HCT116 (cell line): ENCODE measurements at places on chromosomes 7 and 10. TPM values are rescaled to one million over a fixed set of nuclear protein-coding genes. Genes with fewer than 3 reads are reported as not detected.

DNA sequence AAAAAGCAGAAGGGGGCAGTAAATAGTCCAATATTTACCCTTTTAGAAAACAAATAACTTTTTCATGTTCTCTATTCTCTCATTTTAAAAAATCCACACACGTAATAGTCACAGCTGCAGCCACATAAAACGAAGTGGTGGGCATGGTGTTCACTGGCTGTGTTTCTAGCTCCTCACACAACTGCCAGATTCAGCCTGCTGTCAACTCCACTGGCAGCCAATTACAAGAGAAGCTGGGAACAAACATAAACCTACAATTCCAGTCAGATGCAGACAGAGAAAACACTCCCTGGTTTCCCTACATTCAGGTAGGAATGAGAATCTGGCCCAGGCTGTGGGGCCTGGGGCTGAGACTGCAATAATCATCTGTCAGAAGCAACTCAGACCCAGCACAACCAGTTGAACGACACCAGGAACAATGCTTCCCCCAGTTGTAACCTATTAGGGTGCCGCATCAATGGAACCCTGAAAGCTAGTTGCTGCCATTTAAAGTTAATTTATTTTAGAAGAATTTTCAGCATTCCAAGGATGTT is 29.1 kb downstream of the ERCC6 start:
- no peaks in the 10 kb centered on the region for H3K4me1 ChIP-seq
- no peak overlapping the region for H3K27ac ChIP-seq
- no peaks in the 10 kb centered on the region for H3K36me3 ChIP-seq

DNA sequence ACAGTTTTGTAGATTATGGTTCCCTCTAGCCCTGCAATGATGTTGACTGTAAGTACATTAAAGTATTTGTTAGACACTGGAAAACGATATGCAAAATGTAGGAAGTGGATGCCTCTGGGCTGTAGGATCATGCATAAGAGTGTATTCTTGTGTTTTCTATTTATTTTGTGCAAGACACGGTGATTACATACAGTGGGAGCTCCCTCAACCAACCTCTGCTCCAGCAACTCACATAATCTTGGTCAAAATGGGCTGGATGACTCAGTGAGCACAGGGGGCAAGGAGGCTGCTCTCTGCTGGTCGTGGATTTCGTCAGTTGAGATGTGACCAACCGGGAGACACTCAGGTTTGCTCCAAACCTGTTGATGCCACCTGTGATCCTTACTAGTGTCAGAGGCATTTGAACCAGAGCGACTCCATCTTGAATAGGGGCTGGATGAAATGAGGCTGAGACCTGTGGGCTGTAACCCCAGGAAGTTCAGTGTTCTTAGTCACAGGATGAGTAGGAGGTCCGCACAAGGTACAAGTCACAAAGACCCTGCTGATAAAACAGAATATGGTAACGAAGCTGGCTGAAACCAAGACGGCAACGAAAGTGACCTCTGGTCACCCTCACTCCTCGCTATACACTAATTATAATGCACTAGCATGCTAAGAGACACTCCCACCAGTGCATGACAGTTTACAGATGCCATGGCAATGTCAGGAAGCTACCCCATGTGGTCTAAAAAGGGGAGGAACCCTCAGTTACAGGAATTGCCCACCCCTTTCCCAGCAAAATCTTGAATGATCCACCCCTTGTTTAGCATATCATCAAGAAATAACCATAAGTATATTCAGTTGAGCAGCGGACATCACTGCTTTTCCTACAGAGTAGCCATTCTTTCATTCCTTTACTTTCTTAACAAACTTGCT is 56.4 kb upstream of the FAM20C start:
- no peaks in the 10 kb centered on the region for H3K36me3 ChIP-seq
- no peak overlapping the region for H3K4me3 ChIP-seq
- no peaks in the 10 kb centered on the region for H3K4me1 ChIP-seq
- H3K27me3 ChIP-seq = peaks cover 12% of the 10 kb centered on the region; the same call in 1 of the 2 replicates
- H3K27ac ChIP-seq = no peak overlapping the region

GRCh38 chr10:43808136-43808535 is 159.5 kb upstream of the ZNF32 start:
- H3K27me3 ChIP-seq = peaks cover 34% of the 10 kb centered on the region
- no peaks in the 10 kb centered on the region for H3K36me3 ChIP-seq
- H3K27ac ChIP-seq = no peak overlapping the region
- H3K4me1 ChIP-seq = no peaks in the 10 kb centered on the region

GRCh38 chr7:111660478-111660877 is 98.2 kb upstream of the IMMP2L start:
- no peaks in the 10 kb centered on the region for H3K4me1 ChIP-seq
- no peak overlapping the region for H3K4me3 ChIP-seq
- H3K27ac ChIP-seq = no peak overlapping the region
- H3K27me3 ChIP-seq = no peaks in the 10 kb centered on the region
- no peak for DNase-seq

DNA sequence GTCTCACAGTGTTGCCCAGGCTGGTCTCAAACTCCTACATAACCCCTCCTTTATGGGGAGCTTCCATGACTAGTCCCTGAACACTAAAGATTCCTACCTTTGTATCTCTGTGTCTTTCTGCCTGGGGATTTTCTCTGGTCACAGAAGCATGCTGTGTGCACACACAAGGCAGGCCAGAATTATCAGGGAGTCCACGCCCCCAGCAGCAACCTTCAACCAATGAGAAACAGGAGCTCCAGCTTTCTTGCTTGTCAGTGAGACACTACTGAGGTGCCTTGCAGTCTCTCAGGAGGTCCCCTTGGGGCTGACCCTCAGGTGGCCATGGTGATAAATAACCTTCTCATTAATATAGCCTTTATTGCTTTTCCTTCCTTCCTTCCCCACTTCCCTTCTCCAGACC is 45.1 kb upstream of the AUTS2 start:
- no peaks in the 10 kb centered on the region for H3K27me3 ChIP-seq
- H3K4me3 ChIP-seq = no peak overlapping the region
- no peak for DNase-seq
- H3K4me1 ChIP-seq = no peaks in the 10 kb centered on the region
- no peaks in the 10 kb centered on the region for H3K36me3 ChIP-seq

THSD7A gene
- 0.05 TPM for total RNA-seq

HTR5A gene
- not detected for total RNA-seq
